HEK293T (cell line): ENCODE measurements at places on chromosomes 6 and 20.

DNA sequence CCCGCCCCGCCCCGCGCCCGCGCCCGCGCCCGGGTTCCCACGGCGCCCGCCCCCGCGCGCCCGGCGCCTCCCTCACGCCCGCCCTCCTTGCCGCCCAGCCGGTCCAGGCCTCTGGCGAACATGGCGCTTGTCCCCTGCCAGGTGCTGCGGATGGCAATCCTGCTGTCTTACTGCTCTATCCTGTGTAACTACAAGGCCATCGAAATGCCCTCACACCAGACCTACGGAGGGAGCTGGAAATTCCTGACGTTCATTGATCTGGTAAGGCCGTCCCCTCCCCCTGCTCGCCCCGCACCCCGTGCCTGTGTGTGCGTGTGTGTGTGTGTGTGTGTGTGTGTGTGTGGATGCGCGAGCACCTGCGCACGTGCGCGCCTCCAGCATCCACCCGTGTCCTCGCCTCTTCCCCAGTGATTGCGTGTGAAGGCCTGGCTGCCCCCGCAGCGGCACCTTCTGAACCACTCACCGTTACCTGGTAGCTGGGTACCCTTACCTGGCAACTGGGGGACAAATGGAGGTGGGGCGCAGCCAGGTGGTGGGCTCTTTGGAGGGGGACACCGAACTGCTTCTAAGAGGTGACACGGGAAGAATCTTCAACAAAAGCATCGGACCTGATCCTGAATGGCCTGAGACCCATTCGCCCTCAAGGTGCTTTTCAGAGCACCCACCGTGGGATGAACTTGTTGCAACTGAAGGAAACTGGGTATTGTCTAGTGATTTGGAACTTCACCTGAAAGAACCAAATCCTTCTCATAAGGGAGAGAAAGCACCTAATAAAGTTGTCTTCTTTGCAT is at the start of gene AIG1:
AIG1 (plus strand) TSS at position 84 of the 791 bp plus-strand sequence; CDS start at position 121, 37 bp downstream.
- DNase-seq: no peak

- DNase-seq: no peak
These were observed 5.6 kb upstream of the HM13 start for GRCh38 chr20:31508517-31509244.

DNA sequence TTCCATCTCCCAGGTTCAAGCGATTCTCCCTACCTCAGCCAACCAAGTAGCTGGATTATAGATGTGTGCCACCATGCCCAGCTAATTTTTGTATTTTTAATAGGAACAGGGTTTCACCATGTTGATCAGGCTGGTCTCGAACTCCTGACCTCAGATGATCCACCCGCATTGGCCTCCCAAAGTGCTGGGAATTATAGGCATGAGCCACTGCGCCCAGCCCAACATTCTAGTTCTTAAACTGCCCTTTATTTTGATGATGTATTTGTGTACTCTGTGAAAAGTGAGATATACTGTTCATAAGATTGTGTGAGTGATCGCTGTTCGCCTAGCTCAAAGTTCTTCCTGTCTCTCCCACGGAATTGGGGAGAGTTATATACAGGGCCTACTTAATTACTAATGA is 93.1 kb downstream of the HFE start:
- no peak for DNase-seq

- no peak for DNase-seq
These were observed 68.2 kb downstream of the MTFR2 start for GRCh38 chr6:136181861-136182260.

- DNase-seq: no peak
These were observed 1.2 kb downstream of the ZNF335 start for GRCh38 chr20:45970646-45971424.
